OCI-M1 (cell line): ENCODE measurements at places on chromosomes 3 and 15.

DNA sequence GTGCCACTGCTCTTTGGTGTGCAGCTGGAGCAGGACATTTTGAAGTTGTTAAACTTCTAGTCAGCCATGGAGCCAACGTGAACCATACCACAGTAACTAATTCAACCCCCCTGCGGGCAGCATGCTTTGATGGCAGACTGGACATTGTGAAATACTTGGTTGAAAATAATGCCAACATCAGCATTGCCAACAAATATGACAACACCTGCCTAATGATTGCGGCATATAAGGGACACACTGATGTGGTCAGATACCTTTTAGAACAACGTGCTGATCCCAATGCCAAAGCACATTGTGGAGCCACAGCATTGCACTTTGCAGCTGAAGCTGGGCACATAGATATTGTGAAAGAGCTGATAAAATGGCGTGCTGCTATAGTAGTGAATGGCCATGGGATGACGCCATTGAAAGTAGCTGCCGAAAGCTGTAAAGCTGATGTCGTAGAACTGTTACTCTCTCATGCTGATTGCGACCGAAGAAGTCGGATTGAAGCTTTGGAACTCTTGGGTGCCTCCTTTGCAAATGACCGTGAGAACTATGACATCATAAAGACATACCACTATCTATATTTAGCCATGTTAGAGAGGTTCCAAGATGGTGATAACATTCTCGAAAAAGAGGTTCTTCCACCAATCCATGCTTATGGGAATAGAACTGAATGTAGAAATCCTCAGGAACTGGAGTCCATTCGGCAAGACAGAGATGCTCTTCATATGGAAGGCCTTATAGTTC lies 12.2 kb downstream of the FEM1B start:
- no peak for DNase-seq

DNA sequence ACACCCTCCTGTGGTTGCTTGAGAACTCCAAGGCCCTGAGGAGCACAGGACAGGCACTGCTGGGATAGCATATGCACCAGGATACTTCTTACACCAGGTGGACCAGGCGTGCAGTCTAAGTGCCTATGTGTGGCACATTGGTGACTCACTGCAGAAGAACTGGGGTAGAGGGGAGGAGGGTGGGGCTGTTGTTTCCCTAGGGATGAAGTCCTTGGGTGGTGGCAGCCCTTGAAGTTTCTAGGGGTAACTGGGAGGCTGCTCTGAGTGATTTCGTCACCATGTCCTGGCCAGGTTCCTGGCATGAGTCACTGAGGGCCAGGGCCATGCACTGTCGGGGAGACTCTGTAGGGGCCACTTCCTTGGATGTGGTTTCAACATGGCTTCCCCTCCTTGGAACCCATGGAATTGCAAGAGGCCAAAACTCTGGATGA lies 15.9 kb downstream of the MYZAP start:
- DNase-seq = no peak

DNA sequence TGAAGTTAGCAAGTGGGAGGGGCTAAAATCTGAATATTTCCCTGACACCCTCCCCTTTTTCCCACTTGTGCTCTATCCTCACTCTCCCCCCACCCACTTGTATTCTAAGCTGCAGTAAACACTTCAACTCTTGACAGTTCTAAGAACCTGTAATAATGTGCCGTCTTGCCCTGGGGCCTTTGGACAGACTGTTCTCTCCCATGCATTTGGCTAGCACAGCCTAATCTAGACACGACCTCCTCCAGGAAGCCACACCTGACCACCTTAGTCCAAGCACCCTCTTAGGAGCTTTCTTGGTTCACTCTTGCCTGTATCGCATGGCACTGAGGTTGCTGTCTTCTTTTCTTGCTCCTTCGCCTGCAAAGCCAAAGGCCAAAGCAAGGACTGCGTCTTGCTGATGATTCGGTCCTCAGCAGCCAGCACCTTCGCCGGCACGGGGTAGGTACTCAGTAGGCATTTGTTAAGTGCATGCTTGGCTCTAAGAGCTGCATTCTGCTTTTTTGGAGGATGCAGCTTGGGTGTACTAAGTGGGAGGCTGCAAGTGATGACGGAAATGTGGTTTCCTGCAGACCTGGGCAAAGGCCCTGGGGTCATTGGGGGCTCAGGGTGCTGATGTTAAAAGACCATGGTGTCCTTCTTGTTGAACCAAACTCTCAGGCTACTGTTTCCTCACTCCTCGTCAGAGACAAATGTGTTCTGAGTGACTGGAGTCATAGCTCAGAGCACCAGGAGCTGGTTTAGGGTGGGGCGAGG lies 2.0 kb upstream of the ZNF710 start:
- no peak for DNase-seq

GRCh38 chr3:117955196-117955595 lies 1079.5 kb downstream of the IGSF11 start:
- no peak for DNase-seq

- DNase-seq = no peak
Observed at GRCh38 chr3:140081887-140082286, 146.9 kb downstream of the CLSTN2 start.

DNA sequence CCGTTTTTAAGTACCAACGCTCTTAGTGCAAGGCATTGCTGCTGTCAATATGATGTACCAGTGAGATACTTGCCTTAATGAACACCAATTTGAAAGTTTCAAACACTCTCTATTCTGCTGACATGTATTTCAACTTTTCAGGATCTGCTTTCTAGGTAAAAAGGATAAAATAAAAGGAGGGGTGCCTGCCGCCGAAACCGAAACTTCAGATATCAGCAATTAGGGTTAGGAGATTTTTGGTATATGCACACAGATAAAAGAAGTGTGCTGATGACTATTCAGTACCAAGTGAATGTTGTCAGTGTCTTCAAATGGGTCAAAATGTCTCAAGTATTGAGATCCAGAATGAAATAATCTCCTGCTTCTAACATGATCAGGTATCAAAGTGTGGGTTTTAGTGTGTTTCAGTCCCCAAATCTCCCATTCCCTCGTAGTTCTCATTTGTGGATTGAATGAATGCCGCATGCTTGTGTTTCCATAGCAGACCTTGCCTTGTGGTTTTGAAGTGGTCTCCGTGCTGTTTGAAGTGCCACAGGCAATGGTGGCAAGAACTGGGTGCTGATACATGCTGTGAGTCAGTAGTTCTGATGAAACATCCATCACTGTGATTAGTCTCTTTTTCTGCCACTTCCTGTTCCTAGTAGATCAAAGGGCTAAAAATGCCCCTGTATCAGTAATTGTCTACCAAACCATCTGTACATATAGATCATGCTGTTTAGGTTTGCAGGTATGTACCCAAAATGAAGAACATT lies 22.5 kb downstream of the CHST14 start:
- DNase-seq = peak; percentile 44

- DNase-seq = no peak
Observed at GRCh38 chr15:77042955-77043920, 27.7 kb downstream of the TSPAN3 start.

DNA sequence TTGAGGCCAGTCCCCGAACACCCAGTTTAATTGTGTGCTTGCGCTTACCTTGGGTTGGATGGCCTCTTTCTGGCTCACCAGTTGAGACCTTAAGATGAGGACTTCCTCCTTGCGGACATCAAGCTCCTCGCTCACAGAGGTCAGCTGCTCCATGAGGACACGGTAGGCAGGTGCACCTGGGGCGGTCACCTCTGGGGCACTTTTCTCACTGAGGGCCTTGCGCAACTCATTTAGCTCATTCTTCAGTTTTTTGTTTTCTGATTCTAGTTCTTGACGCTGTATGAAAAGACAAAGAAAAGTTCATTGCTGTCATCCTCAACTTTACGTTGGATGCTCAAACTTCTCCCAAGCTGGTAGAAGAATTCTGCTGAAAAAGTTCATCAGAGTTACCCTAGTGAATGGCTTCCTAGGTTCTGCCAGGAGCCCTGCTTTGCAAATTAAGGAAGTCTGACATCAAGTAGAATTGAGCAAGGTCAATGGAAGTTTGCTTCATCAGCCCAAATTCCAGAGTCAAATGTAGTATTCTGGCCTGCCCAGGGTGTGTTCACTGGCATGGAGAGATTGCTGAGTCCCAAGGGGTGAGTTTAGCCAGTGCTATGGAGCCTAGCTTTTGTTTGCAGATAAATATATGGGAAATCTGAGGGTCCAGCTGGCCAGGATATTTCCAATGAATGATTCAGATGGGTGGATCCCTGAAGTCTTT lies 55.8 kb upstream of the MYO5C start:
- no peak for DNase-seq

- DNase-seq = no peak
Observed at GRCh38 chr3:192033246-192033645, 572.3 kb downstream of the PYDC2 start.
